ENCODE measurements at places on chromosomes 3 and 15.

GRCh38 chr3:65078748-65079147 is 390.9 kb upstream of the ADAMTS9 start:
- DNase-seq = no peak

GRCh38 chr15:78909791-78910228 is 35.0 kb downstream of the CTSH start:
- no peak for DNase-seq

DNA sequence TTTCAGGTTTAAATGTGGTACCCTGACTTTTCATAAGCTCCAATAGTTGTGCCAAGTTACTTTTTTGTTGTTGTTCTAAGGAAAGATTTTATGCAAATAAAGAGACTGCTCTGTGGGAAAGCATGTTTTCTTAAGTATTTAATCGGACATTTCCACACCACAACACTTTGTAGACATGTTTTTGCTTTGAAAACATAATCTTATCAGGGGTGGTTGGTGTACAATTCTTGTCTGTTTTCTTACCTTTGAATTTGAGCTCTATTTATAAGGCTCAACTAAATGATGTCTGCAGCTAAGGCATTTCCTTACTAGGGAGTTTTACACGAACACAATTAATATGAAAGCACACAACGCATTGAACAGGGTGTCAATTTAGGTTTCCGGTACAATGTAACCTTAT is 81.5 kb upstream of the CDIN1 start:
- no peak for DNase-seq

GRCh38 chr3:66989860-66990696 is 8.0 kb upstream of the KBTBD8 start:
- DNase-seq = no peak

DNA sequence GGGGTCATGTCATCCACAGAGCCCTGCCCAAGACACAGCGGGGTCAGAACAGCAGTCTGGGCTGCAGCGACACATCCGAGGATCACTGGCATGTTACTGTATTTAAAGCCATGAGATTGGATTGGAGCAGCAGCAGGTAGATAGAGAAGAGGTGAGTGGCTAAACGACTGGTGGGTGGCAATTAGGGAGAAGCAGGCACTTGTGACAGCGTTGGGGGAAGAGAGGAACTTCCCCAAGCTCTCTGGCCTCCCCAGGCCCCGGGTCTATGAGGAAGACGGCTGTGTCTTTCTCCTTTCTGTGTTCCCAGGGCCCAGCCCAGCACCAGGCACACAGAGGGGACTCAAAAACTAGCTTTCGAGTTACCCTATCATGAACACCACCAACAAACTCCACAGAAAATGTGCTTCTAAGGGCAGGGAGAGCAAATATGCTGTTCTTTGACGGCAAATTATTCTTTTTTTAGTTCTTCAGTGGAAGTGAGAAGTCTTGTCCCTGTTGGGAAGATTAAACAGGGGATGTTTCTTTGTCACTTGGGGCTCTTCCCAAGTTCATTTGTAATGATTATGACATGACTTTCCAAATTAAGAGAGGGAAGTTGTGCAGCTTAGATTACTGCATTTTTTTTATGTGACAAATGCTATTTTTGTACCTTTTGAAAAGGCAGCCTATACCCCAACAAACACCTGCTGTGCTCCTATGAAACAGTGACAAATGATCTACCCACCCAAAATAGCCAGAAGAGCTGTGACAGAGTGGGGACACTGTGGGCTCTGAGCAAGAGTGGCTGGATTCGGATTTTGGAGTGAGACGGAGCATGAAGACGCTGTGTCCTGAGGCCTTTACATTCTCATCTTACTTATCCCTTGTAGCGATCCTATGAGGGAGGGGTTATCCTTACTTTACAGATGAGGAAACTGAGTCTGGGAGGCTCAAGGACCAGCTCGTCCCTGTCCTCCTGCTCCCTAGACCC is 7.2 kb upstream of the SYNM start:
- DNase-seq = no peak

GRCh38 chr3:192494174-192494573 is 233.2 kb downstream of the FGF12 start:
- no peak for DNase-seq

DNA sequence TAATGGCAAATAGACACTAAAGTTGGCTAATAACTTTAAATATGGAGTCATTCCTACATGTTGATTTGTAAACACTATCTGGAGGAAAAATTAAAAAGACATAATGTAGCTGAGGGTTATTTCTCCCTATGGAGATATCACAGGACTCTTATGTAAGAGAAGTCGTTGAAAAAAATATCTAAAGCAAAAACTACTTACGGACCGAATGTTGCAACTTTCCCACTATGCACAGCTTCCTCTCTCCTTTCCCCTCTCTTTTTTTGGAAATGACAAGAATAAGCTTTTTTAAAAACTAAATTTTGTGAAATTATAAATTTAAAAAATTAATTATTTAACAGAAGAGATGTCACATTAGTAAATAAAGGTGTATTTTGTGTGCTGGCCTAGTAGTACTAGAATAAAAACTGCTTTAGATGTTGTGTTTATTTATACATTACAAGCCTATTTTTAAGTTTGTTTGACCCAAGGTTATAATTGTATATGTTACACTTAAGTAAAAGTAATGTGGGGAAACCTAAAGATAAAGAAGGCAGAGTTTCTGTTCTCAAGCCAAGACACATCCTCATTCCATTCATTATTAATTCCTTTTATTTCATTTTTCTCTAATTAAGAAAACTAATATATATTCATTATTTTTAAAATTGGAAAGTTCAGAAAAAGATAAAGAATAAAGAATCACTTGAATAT is 20.7 kb upstream of the PPARG start:
- no peak for DNase-seq

GRCh38 chr3:123877466-123877865 is 6.7 kb downstream of the MYLK start:
- DNase-seq = no peak

GRCh38 chr15:85380812-85381642 is 624 bp downstream of the AKAP13 start:
- DNase-seq = peak; percentile 60

- DNase-seq = peak; percentile 55
These were observed 407.3 kb upstream of the ONECUT1 start for GRCh38 chr15:53197426-53197839.
